Stimulated activated CD8-positive, alpha-beta memory T cell treated with anti-CD3 and anti-CD28 coated beads, Interleukin-7, amount 100 ng/mL, for 1 hour (primary cell): ENCODE measurements at places on chromosomes 2 and 18.

DNA sequence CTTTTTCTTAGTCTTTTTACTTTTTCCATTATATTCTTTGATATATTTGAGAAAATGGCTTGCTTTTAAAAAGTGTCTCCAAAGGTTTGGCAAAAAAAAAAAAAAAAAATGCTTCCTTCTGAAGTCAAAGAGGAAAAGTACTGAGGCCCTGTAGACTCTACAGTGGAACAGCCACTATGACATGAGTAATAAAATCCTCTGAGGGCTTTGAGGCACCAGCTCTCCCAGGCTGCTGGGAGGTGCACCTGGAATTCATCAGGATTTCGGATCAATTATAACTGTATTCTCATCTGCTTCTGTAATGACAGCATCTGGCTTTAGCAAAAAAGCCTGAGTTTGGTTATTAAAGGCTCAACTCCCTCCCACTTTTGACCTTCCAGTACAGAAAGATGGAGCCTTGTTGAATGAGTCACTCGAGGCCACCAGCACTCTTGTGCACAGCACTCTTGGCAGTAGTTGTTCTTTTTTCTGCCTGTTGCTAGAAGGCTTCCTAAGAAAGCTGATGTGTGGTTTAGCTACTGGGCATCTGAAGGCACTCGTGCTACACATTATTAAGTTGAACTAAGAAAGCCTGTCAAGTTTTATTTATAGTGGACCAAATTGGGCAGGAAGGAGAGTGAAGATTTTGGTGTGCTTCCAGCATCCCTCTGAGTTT is 131.3 kb downstream of the PRPF40A start:
- DNase-seq, result no peak

GRCh38 chr2:150271952-150272802 is 215.3 kb downstream of the RND3 start:
- DNase-seq, result no peak

- no peak for DNase-seq
Measured at GRCh38 chr2:9107168-9108025, 99.2 kb upstream of the ASAP2 start.

GRCh38 chr2:128983094-128983493 is 664.4 kb upstream of the HS6ST1 start:
- DNase-seq, result no peak

- DNase-seq, result no peak
Measured at GRCh38 chr2:213219816-213220215, 64.4 kb upstream of the SPAG16 start.

DNA sequence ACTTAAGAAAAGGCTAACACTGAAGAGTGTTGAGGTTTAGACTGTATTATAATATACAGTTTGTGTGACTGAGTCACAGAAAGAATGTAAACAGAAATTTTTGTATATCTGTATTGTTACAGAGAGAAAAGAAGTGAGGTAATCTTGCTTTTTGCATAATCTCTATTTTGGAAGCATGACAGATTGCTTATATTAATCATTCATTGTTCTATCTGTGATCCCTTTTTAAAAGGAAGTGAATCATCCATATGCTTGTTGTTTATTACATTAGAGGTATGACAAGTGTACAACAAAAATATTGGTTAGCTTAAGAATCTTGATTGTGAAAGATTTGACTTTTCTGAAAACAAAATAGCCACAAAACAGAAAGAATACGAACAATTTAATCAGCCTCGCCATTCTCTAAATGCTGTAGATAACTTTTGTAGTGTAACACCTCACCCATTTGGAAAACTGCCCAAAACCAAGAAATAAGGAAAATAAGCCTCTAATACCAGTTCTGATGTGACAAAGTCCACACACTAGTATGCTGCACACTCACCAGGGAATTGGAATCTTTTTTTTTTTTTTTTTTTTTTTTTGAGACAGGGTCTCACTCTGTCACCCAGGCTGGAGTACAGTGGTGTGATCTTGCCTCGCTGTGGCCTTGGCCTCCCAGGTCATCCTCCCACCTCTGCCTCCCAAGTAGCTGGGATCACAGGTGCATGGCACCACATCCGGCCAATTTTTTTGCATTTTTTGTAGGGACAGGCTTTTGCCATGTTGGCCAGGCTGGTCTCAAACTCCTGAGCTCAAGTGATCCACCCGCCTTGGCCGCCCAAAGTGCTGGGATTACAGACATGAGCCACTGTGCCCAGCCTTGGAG is 91.5 kb upstream of the LPIN2 start:
- DNase-seq, result no peak

GRCh38 chr18:79804130-79804787 is 6.5 kb downstream of the KCNG2 start:
- no peak for DNase-seq

GRCh38 chr2:203997481-203997880 is 60.9 kb downstream of the ICOS start:
- DNase-seq, result no peak

- peak; percentile 59 for DNase-seq
Measured at GRCh38 chr2:238231251-238231793, 8.5 kb downstream of the HES6 start.

GRCh38 chr18:5825663-5826062 is 69.7 kb downstream of the TMEM200C start:
- DNase-seq, result no peak

DNA sequence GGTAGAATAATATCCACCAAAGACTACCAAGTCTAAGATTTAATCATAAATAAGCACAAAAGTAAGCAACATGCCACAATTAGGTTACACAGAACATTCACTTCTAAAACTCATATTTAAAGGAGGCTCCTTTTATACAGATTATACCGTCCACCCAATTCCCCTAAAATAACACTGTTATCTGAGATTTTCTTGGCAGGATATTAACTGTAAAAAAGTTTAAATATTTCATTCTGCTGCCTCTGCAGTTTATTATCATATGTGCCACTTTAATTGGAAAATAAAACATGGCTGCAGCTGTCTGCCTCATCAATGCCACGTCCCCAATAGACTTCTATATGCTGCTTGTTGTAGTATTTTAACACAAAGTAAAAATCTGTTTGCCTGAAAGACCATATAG is 140.9 kb downstream of the DTNB start:
- DNase-seq, result no peak

- no peak for DNase-seq
Measured at GRCh38 chr2:215966274-215966673, 47.1 kb downstream of the MREG start.
